ENCODE measurements at places on chromosomes 1 and 21.

DNA sequence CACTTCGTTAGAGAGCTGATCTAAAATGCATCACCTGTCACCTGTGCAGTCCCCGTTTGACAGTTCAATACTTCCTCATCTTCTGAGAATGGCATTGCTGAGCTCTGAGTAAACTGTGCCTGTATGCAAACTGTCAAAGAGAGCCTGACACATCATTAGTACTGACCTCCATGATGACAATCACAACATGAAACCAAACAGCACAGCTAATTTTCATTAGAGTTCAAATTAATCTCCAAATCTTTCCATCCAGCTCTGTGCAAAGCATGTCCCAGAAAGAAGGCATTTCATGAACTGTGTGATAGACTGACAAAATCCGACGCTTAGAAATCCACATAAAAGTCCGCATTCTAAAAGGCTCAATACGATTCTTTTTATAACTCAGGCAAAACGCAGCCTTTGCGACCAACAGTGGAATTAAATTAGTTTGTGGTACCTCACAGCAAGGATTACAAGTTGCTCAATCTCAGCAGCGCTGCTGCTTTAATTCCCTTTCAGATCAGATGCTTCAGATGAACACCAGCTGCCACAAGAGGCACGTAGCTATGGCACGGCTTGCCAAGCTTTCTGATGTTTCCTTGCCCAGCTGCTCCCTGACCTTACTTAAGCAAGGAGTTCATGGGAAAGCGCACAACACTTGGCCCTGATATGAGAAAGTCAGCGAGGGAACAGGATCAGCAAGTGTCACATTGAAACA is 765.5 kb upstream of the PRMT6 start:
- no peak for DNase-seq

DNA sequence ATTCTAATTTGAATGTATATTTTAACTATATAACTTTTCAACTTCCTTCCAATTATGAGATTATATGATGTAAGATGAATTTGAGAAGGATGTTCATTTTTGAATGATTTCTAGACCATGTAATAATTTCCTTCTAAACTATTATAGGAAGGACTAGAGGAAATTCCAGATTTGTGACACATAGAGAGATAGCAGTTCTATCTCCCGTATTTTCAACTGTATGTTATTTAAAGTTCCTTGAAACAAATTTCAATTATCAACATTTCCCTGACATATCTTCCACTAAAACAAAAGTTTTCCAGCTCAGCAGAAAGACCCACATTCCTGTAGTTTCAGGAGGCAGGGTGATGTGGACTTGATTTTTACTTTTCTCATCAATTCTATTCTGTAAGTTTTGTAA is 396.7 kb upstream of the C1orf87 start:
- DNase-seq: no peak

GRCh38 chr1:46205791-46206190 is 2.7 kb downstream of the LURAP1 start:
- DNase-seq: no peak

GRCh38 chr1:90591970-90592356 is 125.1 kb downstream of the BARHL2 start:
- DNase-seq: no peak

GRCh38 chr1:229420765-229421164 is 13.1 kb downstream of the ACTA1 start:
- DNase-seq: no peak

- DNase-seq: no peak
These were observed 22.6 kb upstream of the FCRL3 start for GRCh38 chr1:157723157-157723556.

- no peak for DNase-seq
These were observed 162.8 kb downstream of the FASLG start for GRCh38 chr1:172821609-172822274.

DNA sequence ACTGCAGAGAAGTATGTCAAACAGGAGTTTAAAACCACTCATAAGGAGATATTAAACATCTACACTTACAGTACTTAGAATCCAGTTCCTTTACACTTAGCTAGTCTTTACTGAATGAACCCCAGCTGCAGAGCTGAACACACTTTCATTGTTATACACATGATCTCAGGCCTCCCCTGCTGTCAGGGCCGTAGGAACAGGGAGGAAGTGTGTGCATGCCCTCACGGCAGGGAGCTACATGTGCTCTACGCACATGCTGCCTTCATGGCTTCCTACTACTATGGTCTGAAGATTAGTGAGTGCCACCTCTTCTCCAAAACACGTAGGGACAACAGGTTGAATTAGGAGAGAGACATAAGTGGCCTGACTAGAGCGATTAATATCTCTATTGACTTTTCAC is 191.5 kb downstream of the SIPA1L2 start:
- no peak for DNase-seq

DNA sequence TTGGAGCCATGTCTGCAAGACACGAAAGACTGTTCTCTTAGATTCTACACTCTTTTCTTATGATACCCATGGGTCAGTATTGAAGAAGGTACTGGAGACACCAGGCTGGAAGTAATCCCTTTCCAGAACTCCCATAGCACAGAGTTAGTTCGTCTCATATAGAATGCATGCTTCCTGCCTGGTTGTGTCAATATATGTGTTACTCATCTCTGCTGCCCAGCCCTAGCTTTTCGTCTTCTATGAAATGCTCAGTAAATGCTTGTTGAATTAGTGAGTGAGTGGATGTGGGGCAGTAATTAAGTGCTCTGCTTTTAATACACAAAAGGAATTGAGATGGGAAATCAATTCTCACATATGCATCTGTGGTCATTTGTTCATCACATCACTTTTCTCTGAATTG is 32.1 kb downstream of the ADCY10 start:
- no peak for DNase-seq

DNA sequence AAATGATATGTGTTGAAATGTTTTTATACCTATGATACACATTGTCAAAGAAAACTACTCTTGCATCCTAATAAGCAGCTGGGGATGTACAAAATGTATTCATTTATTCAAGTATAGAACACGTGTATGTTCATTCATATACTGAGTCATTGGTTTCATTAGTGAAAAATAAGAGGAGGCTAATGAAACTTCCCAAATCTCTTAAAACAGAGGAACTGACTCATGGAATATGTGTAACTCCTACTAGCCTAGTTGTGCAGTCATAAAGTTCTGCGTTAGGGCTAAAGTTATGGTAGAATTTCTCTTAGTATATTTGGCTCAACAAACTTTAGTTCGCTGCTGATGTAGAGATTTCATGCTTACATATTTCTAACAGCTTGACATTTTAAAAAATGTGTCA is 441.6 kb downstream of the NCAM2 start:
- DNase-seq: no peak

GRCh38 chr1:171254859-171255258 is 6.6 kb downstream of the FMO1 start:
- no peak for DNase-seq

DNA sequence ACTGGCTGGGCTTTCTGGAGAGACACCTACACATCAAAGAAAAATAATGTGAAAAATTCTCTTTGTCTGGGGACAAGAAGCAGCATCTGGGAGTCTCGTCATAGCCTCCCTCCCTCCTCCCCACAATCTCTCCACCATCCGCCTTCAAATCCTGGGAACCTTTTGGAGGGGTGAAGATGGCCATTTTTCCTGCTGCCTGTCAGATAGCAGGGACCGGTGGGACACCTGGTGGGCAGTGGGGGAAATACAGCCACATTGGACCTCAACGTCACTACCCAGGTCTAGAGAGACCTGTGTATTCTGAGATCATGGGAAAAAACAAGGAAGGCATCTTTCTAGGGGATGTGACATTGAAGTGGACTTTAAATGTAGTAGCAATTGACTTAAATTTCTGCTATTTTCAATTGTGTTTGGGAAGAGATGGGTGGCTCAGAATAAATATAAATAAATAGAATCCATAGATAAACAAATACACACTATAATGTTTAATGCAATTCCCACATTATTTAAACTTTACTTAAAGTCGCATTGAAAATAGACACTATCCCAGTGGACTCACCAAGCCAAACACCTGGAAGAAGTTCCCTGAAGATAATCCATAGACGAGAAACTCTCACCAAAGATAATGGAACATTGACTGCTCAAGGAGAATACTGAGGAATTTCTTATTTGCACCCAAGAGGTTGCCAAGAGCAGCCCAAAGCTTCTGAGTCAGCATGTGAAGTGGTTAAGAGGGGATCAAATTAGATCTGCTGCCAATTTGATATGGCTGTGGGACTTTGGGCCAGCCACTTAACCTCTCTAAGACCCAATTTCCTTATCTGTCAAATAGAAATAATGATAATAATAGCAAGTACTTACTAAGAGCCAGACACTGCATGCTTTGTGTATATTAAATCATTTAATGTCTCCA is 147.6 kb upstream of the CAMK1G start:
- peak; percentile 65 for DNase-seq
